Stimulated activated CD8-positive, alpha-beta memory T cell treated with anti-CD3 and anti-CD28 coated beads, Interleukin-12 subunit alpha, Interleukin-12 subunit beta, amount 100 ng/mL, for 4 hours (primary cell): ENCODE measurements at places on chromosomes 13 and 19.
A peak's percentile ranks its signal among the peaks of the same experiment; 100 is the strongest.

GRCh38 chr19:27779954-27780353 lies 1433.0 kb downstream of the UQCRFS1 start:
- no peak for DNase-seq

DNA sequence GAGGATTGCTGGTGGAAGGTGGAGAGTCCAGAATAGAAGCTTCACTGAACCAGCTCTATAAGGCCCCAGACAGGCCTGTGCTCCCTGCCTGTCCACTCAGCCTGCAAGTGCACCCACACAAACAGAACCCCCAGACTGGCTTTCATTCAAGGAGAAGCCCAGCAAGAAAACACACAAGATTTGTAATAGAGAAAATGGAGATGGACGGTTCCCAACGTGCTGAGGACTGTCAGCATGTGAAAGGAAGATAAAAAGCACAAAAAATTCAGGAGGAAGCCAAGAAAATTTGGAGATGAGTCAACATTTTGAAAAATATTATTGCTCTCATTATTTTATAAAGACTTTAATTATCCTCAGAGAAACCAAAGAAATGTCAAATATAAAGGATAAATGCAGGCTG lies 218.2 kb upstream of the SLC10A2 start:
- DNase-seq: no peak

DNA sequence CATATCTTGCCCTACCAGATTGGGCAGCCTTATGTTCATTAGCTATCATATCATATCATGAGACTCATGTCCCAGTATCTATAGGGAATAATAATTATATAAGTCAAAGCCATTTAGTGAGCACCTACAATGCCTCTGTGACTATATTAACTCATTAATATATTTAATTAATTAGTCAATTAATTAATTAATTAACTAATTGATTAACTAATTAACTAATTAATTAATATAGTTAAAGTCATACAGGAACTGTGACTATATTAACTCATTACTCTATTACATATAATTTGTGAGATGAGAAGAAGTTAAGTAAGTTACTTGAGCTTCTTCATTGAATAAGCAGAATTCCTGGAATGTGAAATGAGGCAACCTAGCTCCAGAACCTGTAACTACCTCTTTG lies 588.3 kb upstream of the SLITRK1 start:
- no peak for DNase-seq

- no peak for DNase-seq
Measured at GRCh38 chr13:77831866-77832265, 86.8 kb downstream of the EDNRB start.

- DNase-seq: no peak
Measured at GRCh38 chr13:100330662-100331061, 241.8 kb downstream of the PCCA start.

- DNase-seq: no peak
Measured at GRCh38 chr13:31903111-31903815, 128.3 kb upstream of the FRY start.

GRCh38 chr19:1019980-1020867 lies 699 bp downstream of the TMEM259 start:
- no peak for DNase-seq

GRCh38 chr13:48108106-48108505 lies 13.2 kb upstream of the MED4 start:
- DNase-seq: no peak

DNA sequence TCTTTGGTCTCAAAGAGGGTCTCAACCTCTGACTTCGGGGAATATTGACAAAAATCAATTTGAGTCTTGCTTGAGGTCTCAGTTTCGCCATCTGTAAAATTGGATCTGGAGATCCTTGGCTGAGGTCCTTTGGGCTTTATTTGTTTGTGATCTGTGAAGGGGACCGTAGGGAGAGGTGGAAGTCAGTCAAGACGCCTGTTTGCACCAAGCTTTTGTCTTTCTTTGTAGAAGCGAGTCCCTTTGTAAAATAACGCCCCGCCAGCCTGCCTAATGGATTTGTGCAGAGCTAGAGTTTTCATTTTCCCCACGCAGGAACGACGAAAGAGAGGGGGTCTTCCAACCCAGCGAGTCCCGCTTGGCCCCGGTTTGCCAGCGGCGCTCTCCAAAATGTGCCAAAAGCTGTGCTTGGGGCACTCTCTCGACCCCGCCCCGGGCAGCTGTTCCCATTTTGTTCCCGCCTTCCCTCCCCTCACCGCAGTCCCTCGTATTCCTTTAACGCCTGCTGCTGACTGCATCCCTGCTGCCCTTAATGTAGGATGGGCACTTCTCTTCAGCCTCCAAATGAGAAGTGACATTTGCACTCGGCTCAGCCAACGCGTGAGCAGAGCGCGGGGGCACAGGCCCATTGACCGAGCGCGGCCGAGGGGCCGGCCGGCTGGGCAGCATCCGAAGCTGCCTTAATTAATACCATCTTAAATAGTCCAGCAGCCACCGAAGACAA lies 13.0 kb downstream of the ZIC5 start:
- DNase-seq: no peak

DNA sequence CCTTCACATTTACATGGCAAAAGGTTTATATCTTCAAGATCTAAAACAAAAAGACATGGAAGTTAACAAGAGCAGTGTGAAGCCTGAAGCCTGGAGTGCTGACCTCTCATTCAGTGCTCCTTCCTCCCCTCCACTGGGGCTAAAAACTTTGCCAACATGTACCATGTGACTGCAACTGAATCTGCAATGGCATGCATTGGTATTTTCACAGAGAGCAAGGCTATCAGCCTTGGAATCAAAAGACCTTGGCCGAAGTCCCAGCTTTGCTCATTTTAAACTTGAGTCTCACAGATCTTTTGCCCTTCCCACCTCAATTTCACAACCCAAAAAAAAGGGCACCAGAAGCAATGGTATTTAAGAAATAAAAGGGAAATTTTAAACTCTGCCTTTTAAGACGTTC lies 325.1 kb downstream of the DCT start:
- DNase-seq: no peak

GRCh38 chr19:510606-511100 lies 3.4 kb downstream of the TPGS1 start:
- DNase-seq: peak; percentile 80

- no peak for DNase-seq
Measured at GRCh38 chr13:96743296-96744089, 250.8 kb downstream of the OXGR1 start.

- no peak for DNase-seq
Measured at GRCh38 chr19:18762125-18763023, 28.7 kb downstream of the COMP start.

DNA sequence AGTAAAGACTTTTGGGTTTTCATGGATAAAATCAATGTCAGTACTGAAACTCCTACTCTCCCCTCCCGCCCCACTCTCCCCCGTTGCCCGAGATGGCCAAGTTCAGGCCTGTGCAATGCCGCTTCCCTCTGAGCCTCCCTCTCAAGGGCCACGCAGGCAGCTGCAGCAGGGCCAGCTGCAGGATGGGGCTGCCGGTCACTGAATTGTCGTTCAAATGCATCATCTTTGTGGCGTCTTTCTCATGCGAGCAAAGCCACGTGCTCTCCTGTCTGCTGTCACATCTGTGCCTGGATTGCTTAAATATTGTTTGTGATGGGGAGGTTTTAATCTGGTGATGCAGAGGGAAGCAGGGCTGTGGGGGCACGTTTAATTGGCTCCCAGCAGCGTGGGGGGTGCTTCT lies 26.6 kb downstream of the SHISA2 start:
- no peak for DNase-seq

GRCh38 chr13:41614671-41615527 lies 157.5 kb downstream of the RGCC start:
- no peak for DNase-seq

GRCh38 chr19:6737873-6738786 lies 750 bp upstream of the GPR108 start:
- DNase-seq: peak; percentile 55

- DNase-seq: no peak
Measured at GRCh38 chr19:57437931-57438330, 2.8 kb downstream of the ZNF749 start.

GRCh38 chr19:47573071-47574026 lies at the start of gene ZNF541:
Gene ZNF541 (minus strand): TSS chr19:47573148. CDS start chr19:47555856, 17,292 bp downstream.
- DNase-seq: peak; percentile 76

- no peak for DNase-seq
Measured at GRCh38 chr13:20491926-20492435, 33.7 kb downstream of the CRYL1 start.

DNA sequence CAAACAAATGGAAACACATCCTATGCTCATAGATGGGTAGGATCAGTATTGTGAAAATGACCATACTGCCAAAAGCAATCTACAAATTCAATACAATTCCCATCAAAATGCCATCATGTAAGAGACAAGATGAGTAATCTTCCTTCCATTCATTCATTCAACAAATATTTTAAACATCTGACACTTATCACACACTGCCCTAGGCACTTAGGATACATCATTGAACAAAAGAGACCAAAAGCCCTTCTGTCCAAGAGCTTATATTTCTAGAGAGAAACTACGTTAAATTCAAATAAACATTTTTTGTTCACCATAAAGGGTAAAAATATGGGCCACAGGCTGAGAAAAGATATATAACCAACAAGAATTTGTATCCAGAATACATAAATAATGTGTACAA lies 20.5 kb upstream of the LHFPL6 start:
- no peak for DNase-seq

GRCh38 chr13:100680131-100680530 lies 5.5 kb upstream of the TMTC4 start:
- no peak for DNase-seq

DNA sequence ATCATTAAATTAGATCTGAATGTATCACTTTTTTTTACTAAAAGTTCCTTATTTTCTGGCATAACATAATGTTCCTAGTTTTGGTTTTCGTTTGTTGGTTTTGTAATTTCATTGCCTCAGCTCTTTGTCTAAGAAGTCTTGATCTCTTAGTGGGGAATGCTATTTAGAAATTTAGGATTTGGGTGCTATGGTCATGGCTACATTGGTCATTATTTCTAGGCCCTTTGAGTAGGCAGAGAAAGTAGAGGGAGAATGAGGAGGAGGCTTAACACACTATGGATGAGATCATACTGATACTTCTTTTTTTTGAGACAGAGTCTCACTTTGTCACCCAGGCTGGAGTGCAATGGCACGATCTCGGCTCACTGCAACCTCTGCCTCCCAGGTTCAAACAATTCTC lies 41.8 kb downstream of the PIBF1 start:
- DNase-seq: no peak

DNA sequence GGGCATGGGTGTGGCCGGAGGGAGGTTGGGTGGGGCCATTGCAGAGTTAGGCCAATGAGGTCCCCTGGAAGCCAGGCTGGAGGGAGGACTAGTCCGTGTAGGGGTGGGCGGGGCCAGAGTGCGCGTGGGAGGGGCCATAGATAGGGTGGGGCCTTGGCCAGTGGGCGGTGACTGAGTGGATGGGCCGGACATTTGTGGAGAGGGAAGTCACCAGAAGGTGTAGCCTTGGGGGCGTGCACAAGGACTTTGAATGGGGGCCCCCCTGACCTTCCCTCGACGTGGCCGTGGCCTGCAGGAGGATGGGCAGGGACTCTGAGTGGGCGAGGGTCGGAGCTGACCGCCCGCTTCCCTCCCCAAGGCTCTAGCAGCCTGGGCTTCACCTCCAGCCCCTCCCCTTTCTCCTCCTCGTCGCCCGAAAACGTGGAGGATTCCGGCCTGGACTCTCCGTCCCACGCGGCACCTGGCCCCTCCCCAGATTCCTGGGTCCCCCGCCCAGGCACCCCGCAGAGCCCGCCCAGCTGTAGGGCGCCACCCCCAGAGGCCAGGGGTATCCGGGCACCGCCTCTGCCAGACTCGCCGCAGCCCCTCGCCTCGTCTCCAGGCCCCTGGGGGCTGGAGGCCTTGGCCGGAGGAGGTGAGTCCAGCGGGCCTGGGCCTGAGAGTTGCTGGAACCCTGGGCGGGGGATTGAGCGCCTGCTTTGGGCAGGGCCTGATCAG lies 16.5 kb upstream of the B3GNT3 start:
- no peak for DNase-seq

DNA sequence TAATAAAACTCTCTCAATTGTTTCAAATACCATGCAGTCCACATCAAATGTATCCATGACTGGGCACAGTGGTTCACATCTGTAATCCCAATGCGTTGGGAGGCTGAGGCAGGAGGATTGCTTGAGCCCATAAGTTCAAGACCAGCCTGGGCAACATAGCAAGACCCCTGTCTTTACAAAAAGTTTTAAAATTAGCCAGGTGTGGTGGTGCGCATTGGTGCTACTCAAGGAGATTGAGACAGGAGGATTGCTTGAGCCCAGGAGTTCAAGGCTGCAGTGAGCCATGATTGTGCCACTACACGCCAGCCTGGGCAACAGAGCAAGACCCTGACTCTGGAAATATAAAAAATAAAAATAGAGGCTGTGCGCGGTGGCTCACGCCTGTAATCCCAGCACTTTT lies 5.0 kb downstream of the CLIP3 start:
- DNase-seq: no peak

DNA sequence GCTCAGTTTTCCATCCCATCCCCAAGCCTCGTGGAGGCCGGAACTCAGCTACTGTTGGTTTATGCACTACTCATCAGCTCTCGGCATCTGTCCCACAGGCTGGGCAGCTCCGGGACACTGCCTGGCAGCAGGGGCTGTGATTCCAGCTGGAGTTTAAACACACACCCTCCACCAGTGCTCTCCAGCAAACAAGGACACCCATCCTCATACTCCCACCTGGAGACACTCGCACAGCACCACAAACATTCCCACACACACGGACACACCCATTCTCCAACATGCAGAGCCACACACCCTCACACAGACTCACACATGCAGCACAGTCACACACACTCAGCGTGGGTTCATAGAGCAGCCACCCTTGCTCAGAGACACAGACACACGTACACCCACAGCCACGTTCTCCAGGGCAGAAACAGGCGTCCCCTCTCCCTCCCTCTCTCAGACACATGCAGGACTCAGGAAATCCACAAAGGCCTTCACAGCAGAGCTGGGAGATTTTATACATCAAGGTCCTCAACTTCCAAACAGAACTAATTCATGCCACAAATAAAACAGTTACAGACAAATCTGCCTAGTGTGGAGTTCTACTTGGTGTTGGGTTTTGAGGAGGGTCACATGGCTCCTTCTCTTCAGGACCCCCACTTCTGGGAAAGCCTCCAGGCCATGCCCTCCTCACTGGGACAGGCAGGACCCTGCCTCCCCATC lies 785.4 kb downstream of the UQCRFS1 start:
- DNase-seq: no peak

DNA sequence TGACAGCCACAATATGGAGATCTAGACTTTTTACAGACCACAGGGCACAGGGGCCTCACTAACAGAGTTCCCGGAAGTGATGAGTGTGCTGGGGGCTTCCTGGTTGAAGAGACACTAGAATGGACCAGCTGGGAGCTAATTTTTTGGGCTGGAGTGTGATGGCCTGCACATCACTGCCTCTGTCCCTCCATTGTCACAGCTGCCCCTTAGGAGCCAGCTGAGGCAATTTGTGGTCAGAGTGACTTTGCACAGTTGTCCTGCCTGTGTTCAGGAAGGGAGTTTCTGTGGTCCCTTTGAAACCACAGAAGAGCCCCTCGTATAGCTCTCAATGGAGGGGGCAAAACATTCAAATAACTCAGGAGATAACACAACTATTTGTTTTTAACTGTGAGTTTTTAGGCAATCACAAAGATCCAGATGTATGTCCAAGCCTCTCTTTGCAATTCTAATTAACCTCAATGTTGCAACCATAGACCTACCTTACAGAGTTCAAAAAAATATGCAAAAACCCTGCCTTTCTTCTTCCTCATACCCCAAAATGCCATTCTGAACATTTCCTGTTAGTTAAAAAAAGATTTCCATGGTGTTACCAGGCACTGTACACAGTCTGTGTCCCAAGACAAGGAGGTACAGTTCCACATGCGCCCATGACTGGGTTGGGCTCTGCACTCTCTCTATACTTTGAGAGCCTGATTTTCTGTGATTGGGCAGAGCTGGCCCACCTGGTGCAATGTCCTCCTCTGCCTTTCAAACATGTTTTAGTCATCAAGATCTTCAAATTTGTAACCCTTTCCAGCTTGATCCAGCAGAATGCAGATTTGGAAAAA lies 2.4 kb downstream of the ALOX5AP start:
- DNase-seq: no peak
